ENCODE measurements at places on chromosomes 2 and 18. TPM values are rescaled to one million over a fixed set of nuclear protein-coding genes. Genes with fewer than 3 reads are reported as not detected.

Gene NEU4
- total RNA-seq: not detected

Gene METAP1D
- total RNA-seq: 6.3 TPM

Gene ANKRD44
- 1.7 TPM for total RNA-seq

Gene IKZF2
- 17.3 TPM for total RNA-seq

Gene CTDP1
- 23.5 TPM for total RNA-seq

Gene CD8B2
- total RNA-seq: not detected

Gene GAREM1
- total RNA-seq: 6.8 TPM

Gene FSHR
- not detected for total RNA-seq

Gene CCDC102B
- not detected for total RNA-seq

Gene CXCR1
- under 0.01 TPM for total RNA-seq

Gene ITSN2
- total RNA-seq: 27.8 TPM

Gene ZNF397
- total RNA-seq: 20.2 TPM

Gene TPGS2
- total RNA-seq: 125 TPM

Gene PSD4
- 23.8 TPM for total RNA-seq

Gene ERBB4
- not detected for total RNA-seq

Gene ALPI
- total RNA-seq: not detected

Gene ING5
- total RNA-seq: 9.8 TPM

Gene ABCB11
- total RNA-seq: not detected

Gene TRIM54
- total RNA-seq: not detected

Gene TUBB8B
- total RNA-seq: 0.68 TPM

Gene PROKR1
- total RNA-seq: not detected

Gene CROCC2
- not detected for total RNA-seq

Gene MYO1B
- total RNA-seq: 492 TPM

Gene GNAL
- 29.3 TPM for total RNA-seq

Gene SRD5A2
- under 0.01 TPM for total RNA-seq

Gene SFTPB
- not detected for total RNA-seq
